ENCODE measurements at places on chromosomes 7 and 10.

- no peak for DNase-seq
Measured at GRCh38 chr10:6625428-6625827, 45.4 kb upstream of the PRKCQ start.

- no peak for DNase-seq
Measured at GRCh38 chr7:136502162-136502561, 366.3 kb upstream of the CHRM2 start.

DNA sequence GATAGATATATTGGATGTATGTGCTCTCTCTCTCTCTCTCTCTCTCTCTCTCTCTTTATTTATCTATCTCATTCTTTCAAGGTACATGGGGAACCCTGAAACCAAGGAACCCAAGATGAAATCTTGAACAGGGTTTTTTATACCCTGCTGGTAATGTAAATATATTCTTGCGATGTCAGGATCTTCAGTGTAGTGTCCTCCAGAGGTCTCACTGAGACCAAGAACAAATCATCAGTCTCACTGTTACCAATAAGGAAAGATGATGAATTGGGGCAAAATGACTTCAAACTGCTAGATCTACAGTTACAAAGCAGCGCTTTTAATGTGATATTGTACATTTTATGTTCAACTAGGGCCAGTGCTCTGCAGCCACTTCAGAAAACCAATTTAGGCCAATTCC is 423.5 kb downstream of the ANKRD7 start:
- DNase-seq: no peak

DNA sequence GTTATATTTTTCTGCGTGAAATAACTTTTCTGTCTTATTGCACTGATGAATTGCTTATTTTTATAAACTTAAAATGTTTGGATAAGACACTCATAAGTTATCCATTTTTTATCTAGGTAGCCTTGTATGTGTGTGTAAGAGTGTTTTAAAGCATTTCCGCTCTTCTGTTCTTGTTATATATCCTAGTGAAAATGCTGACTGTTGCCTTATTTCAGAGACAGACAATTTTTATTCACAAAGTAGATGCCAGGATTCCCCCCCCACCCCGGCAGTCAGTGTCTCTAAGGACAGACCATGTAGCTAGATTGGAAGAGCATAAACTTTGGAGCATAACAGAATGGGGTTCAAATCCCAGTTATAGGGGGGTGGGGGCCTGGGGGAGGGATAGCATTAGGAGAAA is 1.6 kb downstream of the SMC3 start:
- no peak for DNase-seq

GRCh38 chr10:8563478-8563877 is 509.0 kb downstream of the GATA3 start:
- no peak for DNase-seq

- no peak for DNase-seq
Measured at GRCh38 chr10:5387169-5387568, 17.5 kb downstream of the TUBAL3 start.

DNA sequence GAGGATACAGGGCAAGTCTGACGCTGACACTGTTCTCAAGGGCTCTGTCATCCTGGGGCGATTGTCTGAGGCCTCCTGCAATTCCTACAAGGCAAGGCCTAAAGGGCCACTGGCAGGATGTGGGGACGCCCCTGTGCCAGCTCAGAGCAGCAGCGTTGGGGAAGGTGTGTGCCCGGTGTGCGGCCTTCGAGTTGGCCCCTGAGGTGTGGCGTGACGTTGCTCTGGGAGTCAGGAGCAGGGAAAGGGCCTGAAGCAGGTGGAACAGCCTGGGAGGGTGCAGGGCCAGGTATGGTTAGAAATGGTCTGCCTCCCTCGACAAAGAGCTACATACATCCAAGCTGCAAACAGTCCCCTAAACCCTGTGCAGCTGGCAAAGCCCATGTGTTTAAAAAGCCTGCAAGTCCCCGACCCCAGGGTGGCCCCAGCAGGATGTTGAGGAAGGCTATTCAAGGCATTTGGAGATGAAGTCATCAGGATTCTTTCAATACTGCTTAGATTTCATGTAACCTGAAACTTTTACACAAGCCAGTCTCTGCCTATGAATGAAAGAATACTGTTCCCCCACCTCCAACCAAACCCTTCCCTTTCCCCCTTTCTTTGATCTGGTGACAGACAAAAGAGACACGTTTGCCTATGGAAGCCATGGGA is 142.5 kb upstream of the TNS3 start:
- DNase-seq: no peak

DNA sequence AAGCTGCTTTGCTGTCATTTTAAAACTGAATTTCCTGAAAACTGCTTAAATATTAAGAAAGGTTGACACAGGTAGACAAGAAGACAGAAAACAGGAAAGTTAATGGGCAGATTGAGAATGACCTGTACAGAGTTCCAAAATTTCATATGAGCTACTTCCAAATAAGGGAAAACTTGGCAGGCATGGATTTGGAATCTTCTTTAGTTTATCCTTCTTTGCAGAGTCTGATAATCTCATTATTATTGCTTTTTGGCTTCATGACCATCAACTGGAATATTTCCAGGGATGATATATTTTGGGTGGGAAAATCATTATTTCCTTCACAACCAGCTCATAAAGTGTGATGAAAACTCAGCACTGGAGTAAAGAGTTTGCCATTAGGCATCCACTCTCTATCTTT is 346.5 kb upstream of the NPVF start:
- no peak for DNase-seq

DNA sequence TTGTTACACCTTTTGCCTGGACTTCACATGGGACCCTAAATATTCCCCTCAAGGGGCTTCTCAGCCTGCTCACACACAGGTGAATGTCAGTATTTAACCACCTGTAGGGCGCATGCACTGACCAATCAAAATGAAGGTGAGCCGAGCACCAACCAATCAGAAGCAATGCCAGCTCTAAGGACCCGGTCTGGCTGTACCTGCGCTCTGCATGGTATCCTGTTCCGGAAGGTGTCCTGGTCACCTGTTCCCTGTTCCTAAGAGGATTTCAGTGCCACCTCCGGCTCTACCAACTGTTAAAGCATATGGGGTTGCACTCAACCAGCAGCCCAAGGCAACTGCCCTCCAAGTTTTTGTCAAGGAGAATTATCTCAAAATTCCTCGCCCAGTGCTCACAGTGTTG is 18.4 kb upstream of the CALN1 start:
- DNase-seq: no peak

DNA sequence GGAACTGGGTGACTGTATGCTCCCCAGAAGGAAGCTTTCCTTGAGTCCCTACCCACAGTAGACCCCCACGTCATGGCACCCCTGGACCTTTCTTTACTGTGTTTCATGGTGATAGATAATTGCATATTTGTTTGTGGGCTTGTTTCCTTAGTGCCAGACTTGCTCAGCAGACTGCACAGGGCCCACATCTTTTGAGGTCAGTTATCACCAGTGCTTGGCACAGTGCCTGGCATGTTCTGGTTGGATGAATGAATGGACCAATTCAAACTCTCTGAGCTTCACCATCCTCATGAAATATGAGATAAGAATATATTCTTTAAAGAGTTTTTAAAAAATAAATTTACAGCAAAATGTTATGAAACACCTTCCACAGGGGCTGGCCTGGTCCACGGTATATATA is 78.4 kb upstream of the EMX2 start:
- DNase-seq: no peak

DNA sequence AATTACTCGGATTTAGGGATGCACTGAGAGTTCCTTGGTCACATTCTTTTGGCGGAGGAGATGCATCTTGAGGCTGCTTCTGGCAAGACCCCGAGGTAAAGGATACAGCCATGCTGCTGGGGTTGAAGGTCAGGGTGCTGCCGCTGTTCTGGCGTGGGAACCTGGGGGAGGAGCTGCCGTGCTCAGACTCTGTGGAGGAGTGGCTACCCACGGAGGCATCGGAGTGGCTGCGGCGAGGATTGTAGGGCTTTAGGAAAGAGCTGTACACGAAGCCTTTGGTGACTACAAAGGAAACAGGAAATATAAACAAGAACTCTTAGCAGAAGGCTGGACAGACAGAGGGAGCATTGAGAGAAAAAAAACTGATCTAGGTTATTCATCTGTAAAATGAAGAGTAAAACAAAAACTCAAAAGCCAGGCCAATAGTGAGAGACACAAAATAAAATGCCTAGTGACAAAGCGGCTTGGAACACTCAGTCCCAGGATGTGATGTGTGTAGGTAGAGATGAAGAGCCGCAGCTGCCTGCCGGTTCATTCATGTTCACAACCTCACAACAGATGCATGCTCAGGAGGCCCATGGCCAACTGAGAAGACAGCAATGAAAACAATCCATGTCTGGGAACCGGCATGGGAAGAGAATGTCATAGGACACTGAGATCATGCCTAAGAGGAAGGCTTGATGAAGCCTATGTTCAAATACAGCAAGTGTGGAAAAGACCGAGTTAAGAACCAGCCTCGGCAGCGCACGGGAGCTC is 97.8 kb downstream of the ABCC2 start:
- DNase-seq: no peak

DNA sequence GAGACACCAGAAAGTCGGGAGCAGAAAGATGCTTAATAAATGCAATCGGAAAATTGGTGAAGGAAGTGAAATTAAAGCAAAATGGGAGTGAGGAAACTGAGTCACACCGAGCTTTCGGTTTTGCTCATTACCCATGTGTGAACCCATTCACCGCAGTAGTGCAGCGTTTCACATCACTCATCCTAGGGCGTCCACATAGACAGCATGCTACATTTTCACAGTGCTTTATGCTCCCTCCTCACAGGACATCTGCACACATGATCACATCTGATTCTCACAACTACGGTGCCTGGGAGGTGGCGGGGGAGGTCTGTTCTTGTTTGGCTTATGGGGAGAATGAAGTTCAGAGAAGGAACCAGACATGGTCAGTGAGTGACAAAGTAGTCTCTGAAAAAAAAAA is 36.6 kb upstream of the ATP6V0A4 start:
- DNase-seq: no peak

DNA sequence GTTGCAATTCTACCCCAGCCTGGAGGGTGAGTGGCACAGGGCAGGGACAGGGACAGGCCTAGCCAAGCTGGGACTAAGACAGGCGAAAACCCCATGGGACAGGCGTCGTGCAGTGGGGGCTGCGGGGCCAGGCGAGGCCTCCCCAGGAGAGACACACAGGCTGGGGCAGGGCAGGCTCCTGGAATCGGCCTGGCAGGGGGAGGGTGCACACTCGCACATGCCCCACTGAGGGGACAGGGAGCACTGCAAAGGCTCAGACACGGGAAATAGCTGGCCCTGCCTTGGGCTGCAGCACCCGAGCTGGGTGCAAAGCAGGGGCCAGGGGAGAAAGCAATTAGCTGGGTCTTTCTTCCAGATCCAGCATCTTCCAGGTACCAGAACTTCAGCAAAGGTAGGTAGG is 10.4 kb downstream of the LAT2 start:
- DNase-seq: no peak

DNA sequence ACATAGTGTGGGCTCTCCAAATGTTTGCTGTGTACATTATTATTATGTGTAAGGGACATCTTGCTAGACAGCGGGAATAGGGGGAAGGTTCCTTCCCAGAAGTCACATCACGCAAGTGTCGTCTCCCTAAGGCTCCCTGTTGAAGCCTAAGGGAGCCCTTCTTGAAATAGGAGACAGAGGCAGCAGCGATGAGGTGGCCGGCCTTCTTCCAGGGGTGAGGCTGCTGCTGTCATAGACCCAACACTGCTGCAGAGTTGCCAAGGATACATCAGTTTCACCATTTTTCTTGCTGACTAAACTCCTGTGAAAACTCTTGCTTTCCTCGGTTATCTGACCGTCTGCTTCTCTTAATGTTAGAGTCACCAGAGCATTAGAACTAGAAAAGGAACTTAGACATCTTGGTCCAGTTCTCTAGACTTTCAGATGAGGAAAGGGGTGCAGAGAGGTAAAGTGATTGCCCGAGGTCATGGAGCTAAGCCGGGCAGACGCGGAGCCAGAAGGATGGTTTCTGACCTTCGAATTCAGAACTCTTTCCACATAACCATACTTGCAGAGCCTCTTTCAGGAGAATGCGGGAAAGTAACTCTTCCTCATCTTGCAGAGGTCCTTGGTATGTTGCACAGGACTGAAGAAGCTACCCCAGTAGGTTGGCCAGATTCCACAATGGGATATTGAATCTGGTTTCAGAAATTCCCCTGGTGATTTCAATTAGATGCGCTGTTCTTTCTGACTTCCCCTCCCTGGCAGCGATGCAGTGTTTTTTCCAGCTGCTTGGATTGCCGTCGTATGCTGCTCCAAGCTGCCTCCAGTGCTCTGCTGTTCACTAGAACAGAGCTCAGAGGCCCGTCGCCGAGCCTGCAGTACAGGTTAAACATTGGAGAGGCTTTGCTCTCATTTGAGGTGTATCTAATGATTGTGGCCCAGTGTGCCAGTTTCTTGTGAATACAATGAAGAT is 217.1 kb downstream of the CAMK1D start:
- DNase-seq: no peak

DNA sequence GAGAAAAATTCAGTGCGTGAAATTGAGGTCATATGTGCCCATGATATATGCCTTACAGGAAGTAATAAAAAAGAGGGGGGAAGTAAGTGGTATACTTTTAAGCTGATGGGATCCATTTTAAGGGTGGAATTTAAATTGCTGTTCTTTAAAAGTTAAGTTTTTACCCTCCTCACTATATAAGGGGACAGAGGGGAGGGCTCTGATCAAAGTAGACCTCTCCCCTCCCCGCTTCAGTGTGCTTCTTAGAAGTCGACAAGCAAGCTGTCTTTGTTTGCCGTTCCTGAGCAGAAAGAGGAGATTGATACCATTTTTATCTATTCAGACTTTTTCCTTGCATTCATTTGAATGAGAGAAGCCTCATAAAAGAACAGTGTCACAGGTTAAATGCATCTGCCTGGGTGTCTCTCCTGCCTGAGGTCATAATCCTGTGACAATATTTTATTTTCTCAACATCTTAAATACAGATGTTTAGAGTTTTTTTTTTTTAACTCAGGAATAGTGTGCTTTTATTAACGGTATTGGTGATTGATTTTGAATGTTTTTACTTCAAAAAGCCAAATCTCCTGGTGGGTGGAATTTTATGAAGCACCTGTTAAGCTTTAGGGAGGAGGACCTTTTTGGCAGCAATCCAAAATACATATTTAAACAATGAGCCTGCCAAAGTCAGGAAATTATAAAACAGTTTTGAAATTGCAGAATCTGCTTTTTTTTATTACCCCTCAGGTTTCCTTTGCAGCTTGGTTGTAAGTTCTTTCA is 141.7 kb downstream of the KAT6B start:
- DNase-seq: no peak

DNA sequence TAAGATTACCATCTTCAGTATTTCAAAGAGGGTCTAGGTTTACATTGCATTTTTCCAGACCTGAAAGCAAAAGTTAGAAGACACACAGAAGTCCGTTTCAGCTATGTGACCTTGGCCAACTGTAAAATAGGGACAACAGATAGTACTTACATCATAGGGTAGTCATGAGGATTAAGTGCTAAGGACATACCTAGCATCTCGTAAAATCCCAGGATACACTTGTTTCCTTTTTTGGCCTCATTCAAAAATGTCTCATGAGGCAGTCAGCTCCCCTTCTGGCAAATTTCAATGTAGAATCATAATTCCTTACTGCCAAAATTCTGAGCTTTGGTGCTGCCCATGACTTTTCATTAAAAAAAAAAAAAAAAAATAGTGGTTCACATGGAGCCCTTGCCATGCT is 6.4 kb upstream of the DUSP5 start:
- no peak for DNase-seq

Measured in stimulated activated CD4-positive, alpha-beta T cell treated with anti-CD3 and anti-CD28 coated beads, Interleukin-1b, Interleukin-23, amount 100 ng/mL, for 24 hours (primary cell).